Astrocyte (in vitro differentiated cells and primary cell): ENCODE measurements at places on chromosomes 2 and 18.

DNA sequence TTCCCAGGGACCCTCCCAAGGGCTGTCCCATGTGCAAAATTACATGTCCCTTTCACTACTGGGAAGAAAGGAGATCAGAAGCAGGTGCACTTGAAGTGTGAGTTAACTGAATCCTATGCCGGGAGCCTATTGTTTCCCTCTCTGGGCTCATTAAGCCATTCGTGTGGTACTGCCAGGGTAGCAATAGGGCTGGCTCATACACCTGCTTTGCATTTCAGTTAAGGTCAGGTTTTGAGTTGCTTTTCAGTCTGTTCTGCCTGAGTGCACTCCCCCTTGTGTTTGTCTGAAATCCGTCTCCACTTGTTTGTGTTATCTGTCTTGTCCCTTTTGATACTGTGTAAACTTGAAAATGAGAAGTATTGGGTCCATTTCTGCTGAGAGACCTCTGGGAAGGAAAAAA lies 1232.6 kb upstream of the NRXN1 start:
- no peak for DNase-seq

- no peak for DNase-seq
Observed at GRCh38 chr2:18546567-18546966, 13.9 kb downstream of the RDH14 start.

DNA sequence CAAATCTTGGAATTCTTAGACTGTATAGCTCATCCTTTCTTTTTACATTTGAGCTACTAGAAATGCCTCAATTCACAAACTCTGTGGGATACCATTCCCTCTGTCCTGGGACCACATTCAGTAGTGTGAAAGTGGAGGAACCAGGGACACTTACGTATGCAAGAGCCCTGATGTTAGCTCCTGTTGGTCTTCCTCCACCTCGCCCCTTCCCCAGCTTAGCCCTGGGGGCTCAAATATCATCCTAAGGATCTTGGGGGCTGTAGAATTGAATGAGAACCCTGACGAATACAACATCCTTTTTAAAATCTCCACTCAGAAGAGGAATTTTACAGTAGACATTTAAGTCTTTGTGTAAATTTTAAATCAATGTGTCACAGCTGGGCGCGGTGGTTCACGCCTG lies 65.2 kb upstream of the RAPH1 start:
- no peak for DNase-seq

GRCh38 chr2:10079266-10079869 lies 843 bp downstream of the CYS1 start:
- DNase-seq, result peak; percentile 69

GRCh38 chr2:84946204-84947009 lies 24.6 kb upstream of the KCMF1 start:
- peak; percentile 83 for DNase-seq

DNA sequence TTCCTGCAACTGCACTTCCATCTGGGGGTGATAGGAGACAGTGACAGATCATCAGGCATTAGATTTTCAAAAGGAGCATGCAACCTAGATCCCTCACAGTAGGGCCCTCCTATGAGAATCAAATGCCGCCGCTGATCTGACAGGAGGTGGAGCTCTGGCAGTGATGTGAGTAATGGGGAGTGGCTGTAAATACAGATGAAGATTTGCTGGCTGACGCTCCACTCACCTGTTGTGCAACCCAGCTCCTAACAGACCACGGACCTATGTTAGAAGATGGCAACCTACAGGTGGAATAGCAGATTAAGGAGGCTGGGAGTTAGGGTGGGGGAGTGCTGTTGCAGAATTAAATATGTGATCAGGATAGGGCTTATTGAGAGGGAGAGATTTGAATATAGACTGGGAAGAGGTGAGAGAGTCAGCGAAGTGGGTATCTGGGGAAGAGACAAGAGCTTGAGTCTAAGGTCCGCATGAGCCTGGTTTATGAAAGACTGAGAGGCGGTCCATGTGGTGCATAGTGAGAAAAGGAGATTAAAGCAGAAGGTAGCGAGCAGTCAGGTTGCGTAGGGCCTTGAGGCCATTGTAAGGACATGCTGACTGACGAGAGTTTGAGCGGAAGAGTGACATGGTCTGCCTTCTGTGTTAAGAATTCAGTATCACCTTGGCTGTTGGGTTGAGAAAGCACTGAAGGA lies 31.3 kb upstream of the TOGARAM2 start:
- no peak for DNase-seq

- DNase-seq, result no peak
Observed at GRCh38 chr18:21604671-21605070, 4.2 kb upstream of the ESCO1 start.

GRCh38 chr2:98907385-98907784 lies 28.6 kb downstream of the CRACDL start:
- no peak for DNase-seq

GRCh38 chr2:127679680-127680361 lies 4.5 kb upstream of the LIMS2 start:
- DNase-seq, result no peak

DNA sequence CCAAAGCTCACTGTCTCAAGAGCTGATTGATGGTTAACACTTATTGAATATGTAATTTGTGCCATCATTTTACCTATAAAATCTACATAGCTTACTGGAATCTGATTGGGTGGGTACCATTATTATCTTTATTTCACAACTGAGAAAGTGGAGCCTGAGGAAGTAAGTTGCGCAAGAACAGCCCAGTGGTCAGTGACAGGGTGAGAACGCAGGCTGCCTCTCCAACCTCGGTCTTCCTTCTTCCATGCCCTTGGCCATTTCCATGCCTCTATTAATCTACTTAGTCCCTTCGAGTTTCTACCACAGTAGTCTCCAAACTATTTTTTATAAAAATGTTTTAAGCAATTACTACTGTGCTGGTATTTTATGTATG lies 390.9 kb upstream of the VWC2L start:
- DNase-seq, result no peak

DNA sequence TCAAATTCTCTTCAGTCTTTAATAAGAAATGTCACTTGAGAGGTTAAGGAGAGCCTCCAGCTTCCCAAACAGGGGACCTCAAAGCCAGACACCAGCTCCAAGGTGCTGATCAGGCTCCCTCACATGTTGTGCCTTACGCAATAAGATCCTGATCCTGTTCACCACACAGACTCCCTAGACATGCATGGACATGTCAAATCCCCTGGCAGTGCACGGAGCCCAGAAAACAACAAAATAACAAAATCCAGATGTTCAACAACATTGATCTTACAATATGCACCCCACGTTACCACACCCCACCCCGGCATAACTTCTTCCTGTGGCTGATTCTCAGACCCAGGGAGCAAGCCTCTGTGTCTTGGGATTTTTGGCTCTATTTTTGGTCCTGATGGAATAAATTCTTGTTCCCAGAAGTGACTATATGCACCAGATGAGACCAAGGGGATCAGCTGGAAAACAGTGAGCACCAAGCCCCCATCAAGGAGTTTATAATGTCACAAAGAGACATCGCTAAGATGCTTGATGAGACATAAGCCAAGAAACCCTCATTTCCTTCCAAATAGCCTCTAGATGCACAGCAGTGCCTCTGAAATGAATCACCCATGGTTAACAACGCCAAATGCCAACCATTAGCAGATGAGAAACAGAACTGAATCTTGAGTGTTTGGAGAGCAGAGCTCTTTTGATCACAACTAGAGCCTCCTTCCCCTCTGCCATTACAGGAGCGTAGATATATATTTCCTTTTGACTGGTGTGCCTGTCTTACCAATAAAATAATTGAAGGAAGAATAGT lies 198.2 kb downstream of the PRKCE start:
- peak; percentile 67 for DNase-seq
